ENCODE measurements at places on chromosomes 2 and 18. TPM values are rescaled to one million over a fixed set of nuclear protein-coding genes. Genes with fewer than 3 reads are reported as not detected.

The TUBA4B gene
- not detected for total RNA-seq

The SERPINB13 gene
- not detected for total RNA-seq

The FAHD2B gene
- total RNA-seq: 26.1 TPM

The CTNNA2 gene
- total RNA-seq: not detected

The UGT1A5 gene
- not detected for total RNA-seq
